ENCODE measurements at places on chromosomes 1 and 21.

- DNase-seq = no peak
These were observed 894.0 kb downstream of the KCNT2 start for GRCh38 chr1:195714248-195714647.

GRCh38 chr1:42748461-42749410 lies 8.7 kb upstream of the CLDN19 start:
- DNase-seq = no peak

GRCh38 chr1:25062621-25063255 lies 132.7 kb upstream of the RUNX3 start:
- DNase-seq = no peak

DNA sequence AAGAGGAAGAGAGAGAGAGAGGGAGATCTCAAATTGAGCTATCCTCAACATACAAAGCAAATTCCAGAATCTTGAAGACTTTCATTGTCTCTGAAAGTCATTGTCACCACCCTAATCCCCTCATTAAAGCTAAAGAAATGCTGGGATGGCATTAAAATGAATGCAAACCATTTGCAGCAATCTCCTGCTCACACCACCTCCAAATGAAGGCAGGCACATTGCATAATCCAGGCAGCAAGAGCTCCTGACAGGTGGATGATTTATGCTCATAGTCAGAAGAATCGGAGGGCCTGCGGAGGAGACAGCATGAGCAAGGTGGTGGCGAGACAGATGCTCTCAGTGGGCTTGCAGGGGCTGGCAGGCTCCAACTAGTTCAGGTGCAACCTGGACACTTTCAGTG lies 90.2 kb downstream of the ESRRG start:
- no peak for DNase-seq

GRCh38 chr1:64337475-64337874 lies 132.5 kb upstream of the CACHD1 start:
- DNase-seq = no peak

GRCh38 chr1:57421806-57422205 lies 2.1 kb downstream of the DAB1 start:
- DNase-seq = no peak

DNA sequence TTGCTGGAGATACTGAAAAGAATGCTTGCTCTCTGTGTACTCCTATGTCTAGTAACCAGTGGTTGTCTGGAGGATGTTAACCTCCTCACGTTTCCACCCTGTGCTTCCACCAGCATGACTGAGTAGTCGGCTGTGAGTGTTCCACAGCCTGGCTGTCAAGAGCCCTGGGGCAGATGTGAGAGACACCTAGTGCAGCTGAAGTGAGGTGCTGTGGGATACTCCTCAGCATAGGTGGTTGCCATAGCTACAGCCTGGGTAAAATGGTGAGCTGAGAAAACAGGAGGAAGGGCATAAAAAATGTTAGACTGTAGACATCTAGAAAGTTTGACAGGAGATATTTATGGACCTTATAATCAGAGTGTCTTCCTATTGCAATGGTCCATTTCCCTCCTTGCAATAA lies 15.8 kb downstream of the IVL start:
- DNase-seq = no peak

DNA sequence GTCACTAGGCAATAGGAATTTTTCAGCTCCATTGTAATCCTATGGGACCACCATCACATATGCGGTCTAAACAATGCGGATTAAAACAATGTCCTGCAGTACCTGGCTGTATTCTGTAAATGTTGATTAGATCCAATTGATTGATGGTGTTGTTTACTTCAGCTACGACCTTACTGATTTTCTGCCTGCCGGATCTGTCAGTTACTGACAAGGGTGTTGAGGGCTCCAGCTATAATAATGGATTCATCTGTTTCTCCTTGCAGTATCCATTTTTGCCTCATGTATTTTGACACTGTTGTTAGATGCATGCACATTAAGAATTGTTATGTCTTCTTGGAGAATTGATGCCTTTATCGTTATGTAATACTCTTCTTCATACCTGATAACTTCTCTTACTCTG lies 39.0 kb downstream of the RAP1A start:
- DNase-seq = no peak

GRCh38 chr1:28517649-28517999 lies 11.8 kb downstream of the RCC1 start:
- DNase-seq = no peak

GRCh38 chr1:149995927-149996326 lies 14.6 kb downstream of the OTUD7B start:
- DNase-seq = no peak

DNA sequence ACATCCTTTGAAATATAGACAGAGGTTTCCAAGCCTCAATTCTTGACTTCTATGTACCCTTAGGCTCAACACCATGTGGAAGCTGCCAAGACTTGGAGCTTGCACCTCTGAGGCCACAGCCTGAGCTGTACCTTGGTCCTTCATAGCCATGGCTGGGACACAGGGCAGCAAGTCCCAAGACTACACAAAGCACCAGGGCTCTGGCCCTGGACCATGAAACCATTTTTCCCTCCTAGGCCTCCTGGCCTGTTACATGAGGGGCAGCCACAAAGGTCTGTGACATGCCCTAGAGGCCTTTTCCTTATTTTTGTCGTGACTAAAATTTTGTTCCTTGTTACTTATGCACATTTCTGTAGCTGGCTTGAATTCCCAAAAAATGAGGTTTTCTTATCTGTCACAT lies 953.1 kb upstream of the ADGRL4 start:
- no peak for DNase-seq

GRCh38 chr1:66834926-66835325 lies 33.9 kb upstream of the INSL5 start:
- no peak for DNase-seq

DNA sequence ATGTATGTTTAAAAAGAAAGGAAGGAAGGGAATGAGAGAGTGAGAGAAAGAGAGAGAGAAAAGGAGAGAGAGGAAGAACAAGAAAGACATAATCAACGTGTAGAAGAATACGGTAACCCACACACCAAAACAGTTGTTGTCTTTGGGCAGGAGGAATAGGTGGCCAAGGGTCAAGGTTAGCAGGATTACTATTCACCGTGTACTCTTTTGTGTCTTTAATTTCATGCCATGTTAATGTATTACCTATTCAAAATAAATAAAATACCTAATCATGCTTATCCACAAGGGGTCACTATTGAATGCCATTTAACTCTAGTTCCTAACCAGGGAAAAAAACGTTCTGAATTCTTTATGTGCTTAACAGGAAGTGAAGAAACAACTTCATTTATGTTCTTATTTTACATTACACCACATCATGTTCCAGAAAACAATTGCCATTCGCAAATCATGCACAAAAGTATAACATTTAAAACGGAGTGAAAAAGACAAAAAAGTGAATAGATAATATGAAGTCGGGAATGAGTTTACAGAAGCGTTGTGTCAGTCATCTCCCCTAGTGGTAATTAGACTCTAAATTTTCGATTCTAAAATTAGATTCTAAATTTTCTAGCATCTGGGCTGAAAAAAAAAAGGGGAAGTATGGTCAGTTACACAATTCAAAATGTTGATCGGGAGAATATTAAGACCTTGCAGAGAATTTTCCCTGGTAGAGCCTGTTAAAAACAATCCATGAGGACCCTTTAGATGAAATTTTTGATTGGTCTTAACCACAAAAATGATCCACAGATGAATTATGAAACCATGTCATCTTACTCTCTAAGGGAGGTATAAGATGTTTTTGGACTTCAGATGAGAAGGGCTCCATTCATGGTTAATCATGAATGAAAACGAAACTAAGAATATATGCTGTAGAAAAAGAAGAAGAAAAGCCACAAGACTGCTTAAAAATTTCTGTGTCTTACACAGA lies 700 bp upstream of the KMO start:
- DNase-seq = no peak

DNA sequence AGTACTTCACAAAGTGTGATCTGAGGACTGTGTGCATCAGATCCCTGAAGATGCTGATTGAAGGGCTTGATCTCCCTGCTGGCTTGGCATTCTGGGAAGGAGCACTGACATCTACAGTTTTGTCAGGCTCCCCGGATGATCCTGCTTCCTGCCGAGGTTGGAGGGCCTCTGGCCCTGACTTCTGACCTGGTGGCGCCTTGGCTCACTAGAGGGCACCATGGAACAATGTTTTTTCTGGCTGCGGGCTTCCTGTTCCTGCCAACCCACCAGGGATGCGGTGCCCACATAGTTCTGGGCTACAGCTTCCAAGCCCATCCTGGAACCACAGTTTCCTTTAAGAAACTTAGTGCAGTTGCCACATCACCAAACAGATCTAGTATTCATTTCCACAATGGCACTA lies 38.8 kb upstream of the RASAL2 start:
- DNase-seq = no peak

DNA sequence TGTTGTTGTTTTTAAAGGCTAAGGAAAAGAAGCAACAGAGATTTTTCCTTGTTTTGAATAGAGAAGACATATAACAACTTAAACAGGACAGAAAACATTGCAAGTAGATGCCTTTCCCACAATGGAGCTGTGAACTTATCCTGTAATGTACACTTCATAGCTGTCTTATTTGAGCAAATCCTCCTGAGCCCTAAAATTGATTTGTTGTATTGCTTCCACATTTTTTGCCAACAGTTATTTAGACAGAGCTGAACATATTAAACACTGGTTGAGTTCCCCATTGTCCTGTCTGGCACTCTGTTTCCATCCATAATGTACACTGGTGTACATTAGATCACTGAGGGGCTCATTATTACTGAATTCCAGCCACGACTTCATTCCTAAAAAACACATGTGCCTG lies 32.2 kb downstream of the CACHD1 start:
- no peak for DNase-seq

- DNase-seq = no peak
These were observed 22.8 kb upstream of the RGS1 start for GRCh38 chr1:192552760-192553191.

DNA sequence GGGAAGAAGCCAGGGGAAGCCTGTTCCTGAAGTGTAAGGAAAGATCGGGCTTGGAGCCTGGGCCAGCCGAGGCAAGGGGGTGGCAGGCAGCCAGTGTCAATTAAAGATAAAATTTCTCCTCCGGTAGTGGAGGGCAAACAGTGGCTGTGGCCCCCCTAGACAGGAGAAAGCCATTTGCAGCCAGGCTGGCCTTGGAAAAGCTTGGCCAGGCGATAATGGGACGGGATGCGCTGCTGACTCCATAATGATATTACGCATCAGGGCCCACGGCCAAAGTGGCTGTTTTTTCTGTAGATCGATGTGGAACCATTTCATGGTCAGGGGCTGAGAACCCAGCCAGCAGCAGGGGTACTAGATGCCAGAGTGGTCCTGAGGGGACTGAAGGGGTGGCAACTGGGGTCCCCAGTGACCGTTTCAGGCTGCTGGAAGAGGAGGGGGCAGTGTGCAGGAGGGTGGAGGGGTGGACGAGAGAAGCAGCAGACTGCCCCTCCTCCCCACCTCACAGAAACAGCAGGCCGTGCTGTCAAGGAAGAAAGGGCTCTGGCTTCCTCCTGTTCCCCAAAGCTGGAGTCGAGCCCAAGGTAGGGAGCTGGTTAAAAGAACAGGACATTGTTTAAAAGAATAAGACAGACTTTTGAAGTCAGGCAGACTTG lies 25.2 kb downstream of the KCNC4 start:
- DNase-seq = no peak

GRCh38 chr1:3617806-3618345 lies 6.6 kb upstream of the MEGF6 start:
- DNase-seq = no peak

GRCh38 chr1:87331365-87332241 lies 2.9 kb downstream of the LMO4 start:
- peak; percentile 69 for DNase-seq

- no peak for DNase-seq
These were observed 55.4 kb upstream of the LMO4 start for GRCh38 chr1:87273291-87273690.

DNA sequence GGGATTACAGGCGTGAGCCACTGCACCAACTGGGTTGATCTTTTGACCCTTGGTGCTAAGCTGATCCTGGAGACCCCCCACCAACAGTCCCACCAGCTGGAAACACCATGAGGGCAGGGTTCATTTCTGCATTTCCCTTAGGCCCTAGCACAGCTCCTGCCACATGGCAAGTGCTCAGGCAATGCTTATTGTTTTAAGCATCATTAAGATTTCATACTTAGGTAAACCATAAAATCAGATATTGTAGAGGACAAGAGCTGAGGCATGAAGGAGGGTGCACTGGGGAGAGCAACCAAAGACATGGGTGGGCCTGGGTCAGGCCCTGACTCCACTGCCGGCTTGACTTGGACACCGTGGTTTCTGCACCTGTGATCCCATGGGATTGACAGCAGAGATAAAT lies 17.7 kb downstream of the CHIT1 start:
- no peak for DNase-seq

GRCh38 chr1:39852876-39853275 lies 30.4 kb downstream of the TRIT1 start:
- DNase-seq = no peak

GRCh38 chr21:44403106-44404020 lies 49.9 kb downstream of the TRPM2 start:
- DNase-seq = no peak

GRCh38 chr1:65469126-65469888 lies 48.8 kb downstream of the LEPR start:
- DNase-seq = no peak

DNA sequence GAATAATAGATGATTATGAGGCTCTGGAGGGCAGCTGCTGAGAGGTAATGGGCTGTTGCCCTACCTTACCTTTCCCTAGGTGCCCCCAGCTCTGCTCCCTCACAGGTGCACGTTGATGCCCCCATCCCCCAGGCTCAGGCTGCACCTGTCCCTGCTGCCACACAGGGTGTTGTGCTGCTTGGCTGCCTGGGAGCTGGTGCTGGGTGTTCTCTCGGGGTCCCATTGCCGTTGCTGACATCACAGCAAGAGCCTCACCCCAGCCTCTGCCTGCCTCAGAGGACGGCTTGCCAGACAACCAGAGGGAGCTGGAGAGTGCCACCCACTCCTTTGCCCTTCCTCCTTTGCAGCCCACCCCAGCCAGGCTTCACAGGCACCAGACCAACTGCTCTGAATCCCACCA lies 31.4 kb upstream of the DMBX1 start:
- DNase-seq = no peak

DNA sequence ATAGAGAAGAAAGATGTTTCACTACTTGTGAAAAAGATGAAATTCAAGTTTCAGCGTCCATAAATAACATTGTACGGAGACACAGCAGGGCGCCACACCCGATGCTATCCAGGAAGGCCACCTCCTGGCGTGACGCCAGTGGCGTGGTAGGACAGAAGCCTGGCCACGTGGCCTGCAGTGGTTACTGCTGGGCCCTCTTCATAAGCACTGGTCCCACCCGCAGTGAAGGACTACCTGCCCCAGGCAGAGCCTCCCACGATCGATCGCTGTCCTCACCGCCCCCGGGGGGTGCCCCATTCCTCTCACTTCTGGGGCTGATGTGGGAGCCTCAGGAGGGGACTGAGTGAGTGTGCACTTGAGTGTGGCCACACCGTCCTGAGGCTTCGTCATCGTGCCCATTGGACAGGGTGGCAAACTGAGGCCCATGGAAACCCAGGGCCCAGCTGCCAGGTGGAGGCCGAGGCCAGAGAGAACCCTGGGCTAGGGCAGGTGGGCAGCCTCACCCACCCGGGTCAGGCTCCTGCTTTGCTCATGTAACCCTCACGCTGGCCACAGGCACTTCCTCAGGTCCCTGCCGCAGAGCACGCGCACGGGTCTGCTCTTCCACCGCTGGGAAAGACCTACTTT lies 11.7 kb upstream of the HES5 start:
- DNase-seq = no peak

GRCh38 chr1:214582289-214582891 lies 20.6 kb upstream of the CENPF start:
- no peak for DNase-seq

GRCh38 chr1:238061967-238062613 lies 171.4 kb upstream of the ZP4 start:
- DNase-seq = no peak

- DNase-seq = no peak
These were observed 9.4 kb downstream of the ZC3H12A start for GRCh38 chr1:37483785-37484184.
